ENCODE measurements at places on chromosomes 6 and 20.

DNA sequence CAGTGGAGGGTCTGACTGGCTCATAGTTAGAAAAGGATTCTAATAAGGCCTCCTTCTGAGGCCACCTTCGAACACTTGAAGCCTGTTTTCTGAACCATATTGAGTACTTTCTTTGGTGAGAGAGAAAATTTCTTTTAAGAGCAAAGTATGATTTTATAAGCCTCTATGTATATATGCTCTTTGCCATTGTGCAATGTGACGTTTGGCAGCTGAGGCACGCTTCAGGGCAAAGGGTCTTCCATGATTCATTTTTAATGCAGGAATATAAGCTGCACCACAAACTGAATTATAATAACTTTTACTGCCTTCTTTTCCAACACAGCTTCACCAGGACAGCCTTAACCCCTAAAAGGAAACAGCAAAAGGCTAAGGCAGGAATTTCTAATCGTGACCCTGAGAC lies 154.4 kb downstream of the TTLL2 start:
- H3K36me3 ChIP-seq: no peaks in the 10 kb centered on the region
- no peaks in the 10 kb centered on the region for H3K27me3 ChIP-seq
- H3K27ac ChIP-seq: no peak overlapping the region
- H3K4me3 ChIP-seq: no peak overlapping the region
- no peak for DNase-seq
- no peaks in the 10 kb centered on the region for H3K4me1 ChIP-seq

DNA sequence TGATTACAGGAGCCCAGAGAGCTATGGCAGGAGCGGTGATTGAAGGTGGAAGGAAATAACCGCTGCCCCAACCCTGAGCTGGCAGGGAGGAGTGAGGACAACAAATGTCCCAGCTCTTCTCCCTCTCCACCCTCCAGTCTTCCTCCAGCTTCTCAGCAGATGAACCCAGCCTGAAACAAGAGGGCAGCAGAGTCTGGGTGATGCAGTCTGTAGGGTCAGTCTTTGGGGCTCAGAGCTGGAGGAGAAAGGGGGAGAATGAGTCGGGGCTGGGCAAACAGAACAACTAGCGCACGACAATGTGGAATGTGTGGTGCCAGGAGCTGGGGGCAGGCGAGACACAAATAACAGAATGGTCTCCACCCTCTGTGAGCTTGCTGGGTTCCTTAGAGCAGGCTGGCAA lies 4.5 kb upstream of the GUCA1A start:
- H3K36me3 ChIP-seq: no peaks in the 10 kb centered on the region
- H3K27ac ChIP-seq: no peak overlapping the region
- peaks cover 7% of the 10 kb centered on the region for H3K4me1 ChIP-seq
- no peak for DNase-seq
- no peak overlapping the region for H3K4me3 ChIP-seq

DNA sequence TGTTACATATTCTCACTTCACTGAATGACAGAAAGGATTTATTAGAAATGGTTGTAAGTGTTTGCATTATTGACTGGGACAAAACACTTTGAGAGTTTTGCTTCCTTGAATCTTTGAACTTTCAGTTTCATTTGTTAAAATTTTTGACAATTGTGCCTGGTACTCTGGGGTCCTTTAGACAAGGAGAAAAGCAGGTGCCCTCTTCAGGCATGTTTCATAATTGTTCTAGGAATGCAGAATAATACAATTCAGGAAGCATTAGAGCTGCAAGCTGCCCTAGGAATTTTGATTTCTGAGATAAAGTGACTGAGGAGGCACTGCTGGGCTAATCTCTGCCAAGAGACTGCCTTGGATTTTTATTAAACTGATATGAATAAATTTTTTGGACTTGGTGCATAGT lies 49.7 kb downstream of the TOP1 start:
- H3K4me1 ChIP-seq: no peaks in the 10 kb centered on the region
- H3K27ac ChIP-seq: no peak overlapping the region
- H3K4me3 ChIP-seq: no peak overlapping the region
- H3K36me3 ChIP-seq: peaks cover 84% of the 10 kb centered on the region
- no peaks in the 10 kb centered on the region for H3K27me3 ChIP-seq

- H3K27me3 ChIP-seq: no peaks in the 10 kb centered on the region
- H3K27ac ChIP-seq: no peak overlapping the region
- H3K36me3 ChIP-seq: peaks cover 7% of the 10 kb centered on the region
- H3K4me3 ChIP-seq: no peak overlapping the region
- peaks cover 35% of the 10 kb centered on the region for H3K4me1 ChIP-seq
- DNase-seq: peak; percentile 64
Measured at GRCh38 chr6:18269253-18269652, 4.9 kb upstream of the DEK start.

- DNase-seq: no peak
- H3K36me3 ChIP-seq: no peaks in the 10 kb centered on the region
- H3K4me3 ChIP-seq: no peak overlapping the region
- no peaks in the 10 kb centered on the region for H3K27me3 ChIP-seq
- no peaks in the 10 kb centered on the region for H3K4me1 ChIP-seq
Measured at GRCh38 chr6:128892079-128892478, 9.1 kb downstream of the LAMA2 start.

GRCh38 chr20:6657904-6658303 lies 109.6 kb upstream of the BMP2 start:
- H3K4me1 ChIP-seq: no peaks in the 10 kb centered on the region
- H3K4me3 ChIP-seq: no peak overlapping the region
- no peaks in the 10 kb centered on the region for H3K27me3 ChIP-seq
- no peak for DNase-seq
- H3K36me3 ChIP-seq: no peaks in the 10 kb centered on the region

DNA sequence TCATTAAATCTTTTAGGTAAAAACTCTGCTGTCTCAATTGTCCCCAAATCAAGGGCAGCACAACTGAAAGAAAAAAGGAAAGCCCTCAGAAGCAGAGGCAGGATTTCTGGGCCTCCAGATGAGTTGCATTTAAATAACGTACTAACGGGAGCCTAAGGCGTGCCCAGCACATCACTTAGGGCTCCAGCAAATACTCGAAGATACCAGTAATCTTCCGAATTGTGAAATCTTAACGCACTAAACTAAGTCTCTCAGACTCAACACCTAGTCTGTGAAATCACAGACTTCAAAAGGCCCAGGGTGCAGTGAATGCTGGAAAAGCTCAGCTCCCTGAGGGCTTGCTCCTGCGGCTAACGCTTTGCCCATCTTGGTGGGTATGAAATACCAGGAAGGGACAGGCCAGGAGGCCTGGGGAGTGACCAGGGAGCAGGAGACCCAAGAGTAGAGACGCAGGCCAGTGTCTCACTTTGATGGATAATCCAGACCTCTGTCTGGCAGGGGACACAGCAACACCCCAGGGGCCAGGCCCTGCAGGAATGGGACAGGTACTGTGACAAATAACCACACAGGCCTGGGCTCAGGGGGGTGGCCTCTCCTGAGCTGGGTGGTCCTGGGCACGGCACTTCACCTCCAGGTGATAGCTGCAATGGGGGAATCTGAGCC lies 36.4 kb downstream of the RRBP1 start:
- no peaks in the 10 kb centered on the region for H3K4me1 ChIP-seq
- DNase-seq: no peak
- 0 out of 2 replicates have a peak overlapping the region, but pooled peaks have one; percentile 13 for H3K27ac ChIP-seq
- H3K36me3 ChIP-seq: peaks cover 37% of the 10 kb centered on the region

All from DND-41 (cell line).